ENCODE measurements at places on chromosomes 2 and 18.

DNA sequence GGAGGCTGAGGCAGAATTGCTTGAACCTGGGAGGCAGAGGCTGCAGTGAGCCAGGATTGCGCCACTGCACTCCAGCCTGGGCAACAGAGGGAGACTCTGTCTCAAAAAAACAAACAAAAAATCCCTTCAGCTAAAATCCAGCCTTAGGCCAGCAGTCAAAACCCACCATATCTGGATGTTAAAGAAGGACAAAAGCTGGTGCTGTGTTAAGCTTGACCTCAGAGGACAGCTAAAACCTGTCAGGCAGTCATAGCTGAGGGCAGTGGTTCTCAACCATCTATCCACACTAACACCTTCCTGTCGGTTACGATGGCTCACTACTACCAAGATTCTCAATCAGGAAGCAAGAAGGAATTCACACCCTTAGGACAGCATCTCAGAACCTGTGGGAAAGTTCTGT is 9.6 kb downstream of the PTRHD1 start:
- no peak for DNase-seq

DNA sequence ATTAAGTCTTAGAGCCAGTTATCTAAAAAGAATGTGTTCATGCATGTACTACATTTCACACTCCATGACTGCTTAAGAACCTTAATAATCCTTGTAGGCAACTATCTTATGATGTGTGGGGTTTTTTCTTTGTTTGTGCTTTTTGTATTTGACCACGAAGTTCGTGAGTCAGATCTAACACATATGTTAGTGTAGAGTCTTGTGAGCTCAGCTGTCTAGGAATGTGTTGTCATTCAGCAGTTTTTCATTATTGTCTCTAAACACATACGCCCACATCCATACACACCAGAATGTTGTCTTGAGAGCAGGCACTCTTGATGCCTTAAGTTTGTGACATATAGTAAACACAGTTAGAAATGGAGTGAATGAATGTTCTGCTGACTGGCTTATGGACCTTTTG is 38.4 kb downstream of the CAB39 start:
- peak; percentile 70 for DNase-seq

DNA sequence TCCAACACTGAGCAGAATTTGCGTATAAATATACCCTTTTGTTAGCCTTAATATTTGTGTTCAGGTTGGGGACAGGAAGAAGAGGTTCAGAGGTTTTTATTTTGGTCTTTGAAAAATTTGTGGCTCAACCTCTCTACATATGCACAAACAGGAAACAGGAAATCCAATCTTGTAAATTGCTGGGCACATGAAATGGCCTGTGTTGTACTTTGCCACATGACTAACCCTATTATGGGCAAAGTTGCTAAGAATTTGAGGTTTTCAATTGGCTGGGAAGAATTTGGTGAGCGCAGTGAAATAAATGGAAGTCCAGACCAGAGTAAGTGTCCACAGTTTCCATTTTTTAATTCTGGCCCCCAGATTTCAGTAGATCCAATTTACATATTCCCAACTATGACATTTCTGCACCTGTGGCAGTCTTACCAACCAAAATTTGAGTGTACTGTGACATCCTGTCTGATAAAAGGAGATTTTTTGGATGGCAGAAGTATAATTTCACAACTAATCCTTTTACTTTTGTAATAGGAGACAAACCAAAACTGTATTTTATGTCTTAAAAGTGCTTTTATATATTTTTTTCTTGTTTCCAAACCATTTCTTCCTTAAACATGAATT is 63.6 kb downstream of the COX7A2L start:
- peak; percentile 6 for DNase-seq

GRCh38 chr18:61402726-61403125 is 69.5 kb downstream of the CDH20 start:
- no peak for DNase-seq

- no peak for DNase-seq
Measured at GRCh38 chr2:110732422-110733413, at the start of gene ACOXL. Gene ACOXL (plus strand): TSS chr2:110732573. CDS start chr2:110768390, 35,817 bp downstream.

- no peak for DNase-seq
Measured at GRCh38 chr2:9617296-9617695, 13.5 kb downstream of the YWHAQ start.

DNA sequence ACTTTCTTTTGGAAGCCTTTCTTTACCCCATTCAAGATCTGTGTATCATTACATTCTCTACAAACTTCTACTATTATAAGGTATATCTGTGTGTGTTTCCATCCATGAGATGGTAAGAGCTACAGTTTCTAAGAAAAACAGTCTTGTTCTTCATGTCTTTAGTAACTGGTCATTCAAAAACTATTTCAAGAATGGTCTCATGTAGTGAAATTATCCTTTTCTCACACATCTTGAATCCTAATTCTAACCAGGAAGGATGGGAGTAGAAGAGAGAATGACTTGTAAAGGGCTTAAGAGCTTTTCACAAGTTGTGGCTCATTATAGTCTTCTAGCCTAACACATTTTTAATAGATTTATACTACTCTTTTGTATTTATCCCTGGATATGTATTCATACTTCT is 47.3 kb downstream of the ROCK1 start:
- no peak for DNase-seq
